ENCODE measurements at places on chromosomes 7 and 10. TPM values are rescaled to one million over a fixed set of nuclear protein-coding genes. Genes with fewer than 3 reads are reported as not detected.

The ANXA8L1 gene
- 0.94 TPM for total RNA-seq

The NUDT13 gene
- total RNA-seq: 5.6 TPM

The CALML5 gene
- not detected for total RNA-seq

The ITPRID1 gene
- total RNA-seq: 1.6 TPM

The UNC5B gene
- total RNA-seq: 24.4 TPM

The PAPSS2 gene
- total RNA-seq: 6.4 TPM

- no peak for DNase-seq
- H3K4me1 ChIP-seq: no peaks in the 10 kb centered on the region
- H3K27ac ChIP-seq: no peak overlapping the region
- no peaks in the 10 kb centered on the region for H3K27me3 ChIP-seq
Observed at GRCh38 chr10:21413680-21414079, 111.8 kb downstream of the SKIDA1 start.

GRCh38 chr7:152362128-152362926 lies 73.5 kb downstream of the KMT2C start:
- no peaks in the 10 kb centered on the region for H3K27me3 ChIP-seq
- no peaks in the 10 kb centered on the region for H3K4me1 ChIP-seq
- H3K4me3 ChIP-seq: no peak overlapping the region

- no peak for DNase-seq
- H3K27ac ChIP-seq: no peak overlapping the region
- H3K27me3 ChIP-seq: no peaks in the 10 kb centered on the region
- H3K4me1 ChIP-seq: no peaks in the 10 kb centered on the region
- no peaks in the 10 kb centered on the region for H3K36me3 ChIP-seq
Observed at GRCh38 chr7:116592445-116592844, 67.6 kb downstream of the CAV1 start.

GRCh38 chr7:99788554-99788953 lies 4.6 kb upstream of the CYP3A4 start:
- no peak overlapping the region for H3K27ac ChIP-seq
- no peaks in the 10 kb centered on the region for H3K4me1 ChIP-seq
- no peak overlapping the region for H3K4me3 ChIP-seq
- no peaks in the 10 kb centered on the region for H3K27me3 ChIP-seq
- H3K36me3 ChIP-seq: no peaks in the 10 kb centered on the region

GRCh38 chr10:43231523-43232078 lies 35.3 kb downstream of the RASGEF1A start:
- H3K36me3 ChIP-seq: no peaks in the 10 kb centered on the region
- H3K4me1 ChIP-seq: no peaks in the 10 kb centered on the region
- no peaks in the 10 kb centered on the region for H3K27me3 ChIP-seq
- no peak overlapping the region for H3K27ac ChIP-seq
- no peak for DNase-seq
- no peak overlapping the region for H3K4me3 ChIP-seq

- no peak overlapping the region for H3K4me3 ChIP-seq
- no peaks in the 10 kb centered on the region for H3K4me1 ChIP-seq
- DNase-seq: no peak
Observed at GRCh38 chr7:16954321-16954720, 72.5 kb upstream of the AGR3 start.

- H3K27ac ChIP-seq: no peak overlapping the region
- DNase-seq: no peak
- no peak overlapping the region for H3K4me3 ChIP-seq
- no peaks in the 10 kb centered on the region for H3K27me3 ChIP-seq
- H3K36me3 ChIP-seq: no peaks in the 10 kb centered on the region
Observed at GRCh38 chr7:28626221-28626620, 213.9 kb downstream of the CREB5 start.

- H3K27ac ChIP-seq: no peak overlapping the region
- no peak for DNase-seq
- H3K4me3 ChIP-seq: no peak overlapping the region
- no peaks in the 10 kb centered on the region for H3K36me3 ChIP-seq
- H3K4me1 ChIP-seq: no peaks in the 10 kb centered on the region
Observed at GRCh38 chr10:33600381-33600780, 265.9 kb upstream of the NRP1 start.

GRCh38 chr7:18671176-18671575 lies 175.6 kb downstream of the HDAC9 start:
- no peak overlapping the region for H3K4me3 ChIP-seq
- no peaks in the 10 kb centered on the region for H3K36me3 ChIP-seq
- no peak overlapping the region for H3K27ac ChIP-seq
- H3K4me1 ChIP-seq: no peaks in the 10 kb centered on the region
- no peak for DNase-seq

DNA sequence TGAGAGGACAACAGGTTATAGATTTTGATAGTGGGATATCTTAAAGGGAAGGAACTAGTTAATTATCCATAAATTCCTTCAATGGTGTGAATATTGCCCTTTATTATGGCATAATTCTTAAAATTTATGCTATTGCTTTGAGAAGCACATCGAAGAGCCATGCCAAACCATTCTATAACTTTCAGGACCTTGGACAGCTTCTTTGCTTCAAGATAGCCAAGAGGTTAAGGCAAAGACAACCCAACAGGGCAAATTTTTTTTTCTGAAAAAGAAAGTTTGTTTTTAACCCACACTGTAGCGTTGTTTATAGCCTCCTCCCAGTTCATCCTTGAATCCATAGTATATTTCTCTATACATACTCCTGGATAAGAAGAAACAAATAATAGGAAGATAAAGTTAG lies 103.2 kb downstream of the NRG3 start:
- no peaks in the 10 kb centered on the region for H3K36me3 ChIP-seq
- DNase-seq: no peak
- no peaks in the 10 kb centered on the region for H3K27me3 ChIP-seq

DNA sequence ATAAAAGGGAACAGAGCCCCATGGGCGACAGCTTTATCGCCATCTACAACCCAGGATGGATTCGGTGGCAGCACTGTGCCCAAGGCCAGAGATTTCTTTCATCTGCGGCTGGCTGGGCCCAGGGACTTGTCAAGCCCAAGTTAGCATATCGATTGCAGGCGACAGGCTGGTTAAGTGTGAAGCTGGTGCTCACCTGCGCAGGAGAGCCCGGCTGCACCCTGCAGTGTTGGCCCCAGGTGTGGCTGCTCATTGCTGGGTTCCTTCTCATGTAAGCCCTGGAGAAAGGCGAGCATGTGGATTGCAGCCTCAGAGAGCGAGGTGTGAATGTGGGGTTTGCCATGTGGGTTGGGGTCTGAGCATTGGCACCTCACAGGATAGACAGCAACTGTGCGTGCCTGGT lies 40.6 kb upstream of the LRRC4 start:
- no peaks in the 10 kb centered on the region for H3K36me3 ChIP-seq
- H3K4me1 ChIP-seq: no peaks in the 10 kb centered on the region
- no peak overlapping the region for H3K27ac ChIP-seq

- H3K27ac ChIP-seq: no peak overlapping the region
- H3K27me3 ChIP-seq: no peaks in the 10 kb centered on the region
- H3K36me3 ChIP-seq: no peaks in the 10 kb centered on the region
- no peak overlapping the region for H3K4me3 ChIP-seq
- no peaks in the 10 kb centered on the region for H3K4me1 ChIP-seq
Observed at GRCh38 chr7:29156907-29157452, 10.6 kb upstream of the CPVL start.

Data from testis (tissue), 5 donors.